ENCODE measurements at places on chromosomes 5 and 9.

DNA sequence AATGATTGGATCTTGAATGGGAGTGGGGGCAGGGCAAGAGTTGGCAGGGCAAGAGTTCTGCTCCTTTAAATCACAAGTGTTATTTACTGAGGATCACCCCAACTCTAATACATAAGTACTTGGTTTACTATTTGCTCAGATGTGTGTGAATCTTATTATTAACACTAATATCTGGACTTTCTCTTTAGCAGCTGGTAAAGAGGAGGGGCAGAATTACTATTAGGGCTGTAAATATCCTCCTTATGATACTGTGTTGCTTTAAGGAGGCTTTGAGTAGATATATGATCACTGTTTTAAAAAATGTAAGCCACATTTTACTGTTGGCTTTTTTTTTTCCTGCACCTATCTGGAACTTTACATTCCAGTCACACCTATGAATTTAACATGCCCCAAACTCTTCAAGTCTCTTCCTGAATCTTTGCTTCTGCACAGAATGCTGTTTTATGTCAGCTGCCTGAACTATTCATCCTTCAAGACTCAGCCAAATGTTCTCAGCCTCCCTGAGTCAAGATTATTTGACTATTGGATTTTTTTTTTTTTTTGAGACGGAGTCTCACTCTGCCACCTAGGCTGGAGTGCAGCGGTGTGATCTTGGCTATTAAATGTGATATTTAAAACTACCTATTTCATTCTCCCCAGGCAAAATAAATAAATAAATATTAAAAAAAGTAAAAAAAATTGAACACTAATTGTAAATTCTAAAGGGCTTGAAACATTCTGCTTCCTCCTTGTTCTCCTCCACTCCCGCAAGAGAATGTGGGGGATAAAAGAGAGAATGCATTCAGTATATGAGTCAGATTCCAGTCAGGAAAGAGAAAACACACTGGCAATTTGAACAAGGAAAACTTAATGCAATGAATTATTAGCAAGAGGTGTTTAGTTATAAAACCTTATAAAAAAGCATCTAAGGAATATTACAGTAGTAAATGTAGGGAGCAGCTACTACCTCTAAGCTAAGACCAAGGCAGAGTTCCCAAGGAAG lies 99.3 kb downstream of the FOCAD start:
- no peak for DNase-seq

GRCh38 chr5:135239453-135240282 lies 159.4 kb downstream of the MACROH2A1 start:
- no peak for DNase-seq

DNA sequence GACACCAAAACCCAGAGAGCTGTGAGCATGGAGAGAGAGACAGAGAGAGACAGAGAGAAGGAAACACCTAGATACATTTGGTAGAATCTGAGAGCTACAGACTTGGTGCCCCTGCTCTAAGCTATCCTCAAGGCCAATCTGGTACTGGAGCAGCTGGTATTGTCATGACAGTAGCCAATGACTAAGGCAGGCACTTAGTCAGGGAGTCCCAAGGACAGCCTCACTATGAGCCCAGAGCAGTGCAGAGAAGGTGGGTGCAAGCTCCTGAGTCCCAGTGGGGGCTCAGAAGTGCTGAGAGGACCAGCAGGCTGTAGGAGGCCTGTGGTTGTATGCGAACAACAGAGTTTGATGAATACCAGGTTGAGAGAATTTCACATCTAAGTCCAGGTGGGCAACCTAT lies 300.4 kb upstream of the ZNF608 start:
- no peak for DNase-seq

DNA sequence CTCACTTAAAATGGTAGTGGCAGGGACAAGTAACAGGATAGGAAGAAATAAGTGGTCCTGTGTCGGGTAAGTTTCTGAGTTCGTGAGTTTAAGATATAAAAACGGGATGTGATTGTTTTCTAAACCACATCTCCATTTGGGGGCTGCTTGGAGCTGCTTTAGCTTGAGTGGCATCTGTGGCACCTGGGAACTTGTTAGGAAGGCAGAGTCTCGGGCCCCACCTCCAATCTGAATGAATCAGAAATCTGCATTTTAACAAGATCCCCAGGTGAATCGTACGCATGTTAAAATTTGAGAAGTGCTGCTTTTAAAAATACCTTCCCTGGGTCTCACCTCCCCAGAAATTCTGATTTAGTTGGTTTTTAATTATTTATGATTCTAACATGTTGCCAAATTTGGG lies 78.1 kb downstream of the CDH6 start:
- no peak for DNase-seq

GRCh38 chr5:111142932-111143331 lies 50.8 kb downstream of the WDR36 start:
- DNase-seq, result no peak

DNA sequence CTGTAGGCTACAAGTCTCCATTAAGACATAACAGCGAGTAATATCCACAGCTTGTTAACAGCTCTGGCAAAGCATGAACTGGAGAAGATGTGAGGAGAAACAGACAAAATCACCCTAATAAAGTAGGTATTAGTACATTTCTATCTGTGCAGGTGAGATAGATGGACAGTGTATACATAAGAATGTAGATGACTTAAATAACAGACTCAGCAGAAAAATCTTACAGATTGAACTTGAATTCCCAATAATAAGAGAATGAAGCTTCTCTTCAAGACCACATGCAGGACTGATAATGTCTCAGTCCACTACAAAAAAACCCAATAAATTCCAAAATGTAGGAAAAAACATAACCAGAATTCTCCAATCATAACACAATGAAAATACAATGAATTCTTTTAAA lies 153.0 kb downstream of the IRX2 start:
- no peak for DNase-seq

GRCh38 chr9:133822430-133823065 lies 84.4 kb upstream of the SARDH start:
- no peak for DNase-seq

GRCh38 chr9:118595719-118596305 lies 773.4 kb downstream of the BRINP1 start:
- DNase-seq, result peak; percentile 70

- peak; percentile 13 for DNase-seq
These were observed 52.9 kb downstream of the PAM start for GRCh38 chr5:102807878-102808502.

All from AG08395 (cell line).